ENCODE measurements at places on chromosomes 3 and 15. TPM values are rescaled to one million over a fixed set of nuclear protein-coding genes. Genes with fewer than 3 reads are reported as not detected.

LRRN1 gene
- total RNA-seq, result 0.30 TPM

CCDC80 gene
- total RNA-seq, result 1,677 TPM

NR2E3 gene
- total RNA-seq, result 0.20 TPM

HHATL gene
- total RNA-seq, result not detected

SEMA5B gene
- 0.72 TPM for total RNA-seq

C3orf49 gene
- total RNA-seq, result not detected

IL16 gene
- 0.20 TPM for total RNA-seq

HPS3 gene
- total RNA-seq, result 29.1 TPM

MME gene
- 42.0 TPM for total RNA-seq

ADIPOQ gene
- not detected for total RNA-seq

ZBTB20 gene
- total RNA-seq, result 23.3 TPM

ZWILCH gene
- total RNA-seq, result 11.7 TPM

SLC2A2 gene
- not detected for total RNA-seq

RETNLB gene
- not detected for total RNA-seq

ACTC1 gene
- 0.23 TPM for total RNA-seq

PLA2G4B gene
- 1.2 TPM for total RNA-seq

LRRIQ4 gene
- total RNA-seq, result 0.07 TPM

ROPN1 gene
- not detected for total RNA-seq

CCRL2 gene
- total RNA-seq, result 0.26 TPM

GRK7 gene
- total RNA-seq, result not detected

EIF4A2 gene
- 759 TPM for total RNA-seq

TRIP4 gene
- 10.4 TPM for total RNA-seq

HIGD2B gene
- not detected for total RNA-seq

SLC25A38 gene
- total RNA-seq, result 22.0 TPM

ZDHHC23 gene
- total RNA-seq, result 1.0 TPM

TRIM59 gene
- 7.9 TPM for total RNA-seq

ADGRG7 gene
- total RNA-seq, result not detected

CASR gene
- not detected for total RNA-seq

PEX5L gene
- 5.6 TPM for total RNA-seq

SAMD7 gene
- total RNA-seq, result not detected

PLAAT1 gene
- total RNA-seq, result not detected

EMC7 gene
- 60.2 TPM for total RNA-seq

All from smooth muscle cell of the pulmonary artery (primary cell).